HepG2 (cell line): ENCODE measurements at places on chromosomes 2 and 18. TPM values are rescaled to one million over a fixed set of nuclear protein-coding genes. Genes with fewer than 3 reads are reported as not detected.

The CD207 gene
- total RNA-seq = 0.09 and 0.27 TPM in 2 replicates

The CREG2 gene
- total RNA-seq = 0.18 TPM in 1 of 2 replicates, not detected in the other

The OLA1 gene
- total RNA-seq = 241 and 333 TPM in 2 replicates

The EGR4 gene
- total RNA-seq = not detected in 2 replicates

The CHRNA1 gene
- not detected in 2 replicates for total RNA-seq

The YPEL5 gene
- total RNA-seq = 12.7 and 20.8 TPM in 2 replicates

The ZNF804A gene
- 0.06 and 0.07 TPM in 2 replicates for total RNA-seq

The NDUFV2 gene
- total RNA-seq = 299 and 369 TPM in 2 replicates
